ENCODE measurements at places on chromosomes 3 and 15.

- H3K4me3 ChIP-seq = no peak overlapping the region
- no peaks in the 10 kb centered on the region for H3K36me3 ChIP-seq
- H3K4me1 ChIP-seq = no peaks in the 10 kb centered on the region
- no peak overlapping the region for H3K27ac ChIP-seq
- no peaks in the 10 kb centered on the region for H3K27me3 ChIP-seq
- no peak for ATAC-seq
Observed at GRCh38 chr15:82804575-82804949, 1.3 kb downstream of the FSD2 start.

GRCh38 chr15:71529361-71529760 is 281.0 kb upstream of the NR2E3 start:
- H3K4me1 ChIP-seq = peaks cover 2% of the 10 kb centered on the region
- H3K27me3 ChIP-seq = no peaks in the 10 kb centered on the region
- no peak overlapping the region for H3K4me3 ChIP-seq
- H3K36me3 ChIP-seq = no peaks in the 10 kb centered on the region
- no peak overlapping the region for H3K27ac ChIP-seq

GRCh38 chr3:79202471-79203143 is 565.2 kb downstream of the ROBO1 start:
- H3K27ac ChIP-seq = no peak overlapping the region
- H3K4me1 ChIP-seq = no peaks in the 10 kb centered on the region
- H3K27me3 ChIP-seq = no peaks in the 10 kb centered on the region
- H3K36me3 ChIP-seq = no peaks in the 10 kb centered on the region
- ATAC-seq = no peak

- no peaks in the 10 kb centered on the region for H3K36me3 ChIP-seq
- peaks cover 22% of the 10 kb centered on the region for H3K4me1 ChIP-seq
- no peak for ATAC-seq
- no peak overlapping the region for H3K4me3 ChIP-seq
Observed at GRCh38 chr3:75337226-75337900, 326.8 kb upstream of the FRG2C start.

GRCh38 chr3:13451301-13451673 is 28.8 kb upstream of the HDAC11 start:
- peak overlapping the region; percentile 76 for H3K27ac ChIP-seq
- peak; percentile 16 for ATAC-seq
- no peaks in the 10 kb centered on the region for H3K36me3 ChIP-seq
- H3K4me3 ChIP-seq = peak overlapping the region; percentile 54
- no peaks in the 10 kb centered on the region for H3K4me1 ChIP-seq
- H3K27me3 ChIP-seq = no peaks in the 10 kb centered on the region
